Activated effector memory CD4-positive, alpha-beta T cell treated with Interleukin-2 at 50 U/mL for 16 hours (primary cell): ENCODE measurements at places on chromosomes 2 and 18.

- no peak for DNase-seq
Measured at GRCh38 chr2:121591199-121591598, 58.1 kb downstream of the CLASP1 start.

- DNase-seq = no peak
Measured at GRCh38 chr2:238164906-238165287, 6.1 kb downstream of the ERFE start.

- DNase-seq = no peak
Measured at GRCh38 chr2:231692847-231693246, 15.5 kb upstream of the PTMA start.

DNA sequence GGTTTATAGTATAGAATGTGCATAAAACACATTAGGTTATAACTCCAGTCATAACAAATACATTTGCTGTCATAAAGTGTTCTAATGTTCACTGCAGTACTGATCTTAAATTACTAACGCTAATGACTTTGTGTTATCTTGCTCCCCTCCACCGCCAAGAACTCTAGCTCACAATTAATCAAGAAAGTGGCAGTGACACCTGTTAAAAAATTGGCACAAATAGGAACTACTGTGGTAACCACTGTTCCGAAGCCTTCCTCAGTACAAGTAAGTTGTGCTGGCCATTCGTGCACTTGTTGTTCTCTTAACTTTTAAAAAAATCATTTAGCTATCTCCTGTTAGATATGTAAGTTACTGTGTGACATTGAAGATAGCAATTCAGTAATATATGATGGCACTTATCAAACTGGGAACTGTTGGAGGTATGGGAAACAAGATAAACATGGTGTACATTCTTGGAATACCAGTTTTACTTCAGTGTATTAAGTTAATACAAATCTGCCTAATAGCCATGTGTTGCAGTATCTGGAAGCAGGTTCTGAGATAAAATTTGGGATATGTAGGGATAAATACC, 41.2 kb downstream of the TAF4B start:
- DNase-seq = no peak
